ENCODE measurements at places on chromosomes 7 and 10.

- no peak for DNase-seq
Observed at GRCh38 chr10:121091961-121092719, 241.0 kb downstream of the WDR11 start.

GRCh38 chr7:22723181-22723601 lies 3.8 kb upstream of the IL6 start:
- peak; percentile 76 for DNase-seq

- DNase-seq = peak; percentile 28
Observed at GRCh38 chr10:72061491-72061890, 26.9 kb downstream of the SPOCK2 start.

GRCh38 chr10:1509011-1509530 lies 228.3 kb downstream of the ADARB2 start:
- DNase-seq = no peak

GRCh38 chr7:143008007-143008901 lies 18.7 kb downstream of the OR9A2 start:
- DNase-seq = peak; percentile 71

GRCh38 chr10:86614853-86615252 lies 39.5 kb upstream of the OPN4 start:
- peak; percentile 13 for DNase-seq

DNA sequence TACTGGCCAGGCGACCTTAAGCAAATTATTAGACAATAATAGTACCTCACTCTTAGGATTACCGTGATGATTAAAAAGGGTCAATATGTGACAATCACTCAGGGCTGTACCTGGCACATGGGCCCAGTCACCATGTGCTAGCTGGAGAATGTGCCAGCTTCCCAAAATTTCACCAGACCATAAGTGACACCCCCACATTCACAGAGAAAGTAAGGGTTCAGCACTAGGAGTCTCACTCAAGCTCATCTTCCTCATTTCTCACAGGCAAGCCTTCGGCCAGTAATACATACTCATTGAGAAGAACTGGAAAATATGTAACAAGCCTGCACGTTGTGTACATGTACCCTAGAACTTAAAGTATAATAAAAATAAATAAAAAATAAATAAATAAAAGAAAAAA lies 22.4 kb upstream of the C10orf71 start:
- DNase-seq = no peak

DNA sequence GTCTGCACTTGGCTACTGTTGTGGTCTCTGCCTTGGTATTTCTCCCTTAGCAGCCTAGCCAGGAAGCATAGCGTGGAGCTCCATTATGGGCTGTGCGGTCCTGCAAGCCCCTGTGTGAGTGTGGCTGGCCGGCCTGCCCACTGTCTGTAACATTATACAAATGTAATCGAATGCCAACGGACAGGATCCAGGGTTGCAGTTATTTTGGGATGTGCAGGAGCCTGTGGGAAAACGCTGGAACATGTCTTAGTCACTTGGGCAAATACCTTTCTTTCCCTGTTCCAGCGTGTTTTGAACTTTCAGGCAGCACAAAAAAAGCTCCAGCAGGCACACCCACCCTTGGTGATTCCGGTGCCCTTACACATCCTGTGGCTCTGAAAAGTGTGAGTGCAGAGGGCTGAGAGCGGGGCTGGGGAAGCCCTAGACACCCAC lies 29.5 kb downstream of the BAG3 start:
- DNase-seq = no peak

- DNase-seq = no peak
Observed at GRCh38 chr7:158574308-158575036, 13.2 kb downstream of the PTPRN2 start.

- no peak for DNase-seq
Observed at GRCh38 chr10:48970046-48970445, 30.4 kb upstream of the LRRC18 start.

- no peak for DNase-seq
Observed at GRCh38 chr7:137091396-137091795, 222.9 kb downstream of the CHRM2 start.

GRCh38 chr10:131789516-131789915 lies 111.3 kb upstream of the PPP2R2D start:
- DNase-seq = no peak

GRCh38 chr7:148144827-148145226 lies 445.7 kb upstream of the C7orf33 start:
- no peak for DNase-seq

DNA sequence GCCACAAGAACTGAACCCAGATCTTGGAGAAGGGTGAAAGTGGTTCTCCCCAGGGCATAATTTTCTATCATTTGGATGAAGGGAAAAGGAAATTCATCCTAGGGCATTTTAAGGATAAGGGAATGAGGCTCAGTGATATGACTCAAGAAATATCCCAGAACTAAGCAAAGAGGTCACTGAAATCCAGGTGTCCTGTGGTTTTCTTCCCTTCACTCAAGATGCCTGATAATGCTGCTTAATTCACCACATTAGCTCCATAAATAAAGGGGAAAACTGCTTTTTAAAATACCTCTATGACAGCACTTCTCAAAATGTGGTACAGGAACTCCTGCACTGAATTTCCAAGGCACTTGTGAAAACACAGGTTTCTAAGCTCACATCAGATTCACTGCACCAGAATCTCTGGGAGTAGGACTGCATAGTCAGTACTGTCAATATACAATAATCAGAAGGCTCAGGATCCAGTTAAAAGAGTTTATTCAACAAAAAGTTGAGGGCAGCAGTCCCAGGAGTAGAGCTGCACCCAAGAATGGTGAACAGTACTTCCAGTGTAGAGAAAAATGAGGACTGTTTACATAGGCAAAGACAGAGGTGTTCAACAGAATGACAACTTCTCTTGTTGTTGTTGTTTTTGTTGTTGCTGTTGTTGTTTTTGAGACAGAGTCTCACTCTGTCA lies 2.9 kb downstream of the IFIT3 start:
- DNase-seq = no peak

Data from OCI-M1 (cell line).